ENCODE measurements at places on chromosomes 4 and X.

GRCh38 chrX:130933358-130933757, 30.3 kb upstream of the ENOX2 start:
- no peak for DNase-seq

DNA sequence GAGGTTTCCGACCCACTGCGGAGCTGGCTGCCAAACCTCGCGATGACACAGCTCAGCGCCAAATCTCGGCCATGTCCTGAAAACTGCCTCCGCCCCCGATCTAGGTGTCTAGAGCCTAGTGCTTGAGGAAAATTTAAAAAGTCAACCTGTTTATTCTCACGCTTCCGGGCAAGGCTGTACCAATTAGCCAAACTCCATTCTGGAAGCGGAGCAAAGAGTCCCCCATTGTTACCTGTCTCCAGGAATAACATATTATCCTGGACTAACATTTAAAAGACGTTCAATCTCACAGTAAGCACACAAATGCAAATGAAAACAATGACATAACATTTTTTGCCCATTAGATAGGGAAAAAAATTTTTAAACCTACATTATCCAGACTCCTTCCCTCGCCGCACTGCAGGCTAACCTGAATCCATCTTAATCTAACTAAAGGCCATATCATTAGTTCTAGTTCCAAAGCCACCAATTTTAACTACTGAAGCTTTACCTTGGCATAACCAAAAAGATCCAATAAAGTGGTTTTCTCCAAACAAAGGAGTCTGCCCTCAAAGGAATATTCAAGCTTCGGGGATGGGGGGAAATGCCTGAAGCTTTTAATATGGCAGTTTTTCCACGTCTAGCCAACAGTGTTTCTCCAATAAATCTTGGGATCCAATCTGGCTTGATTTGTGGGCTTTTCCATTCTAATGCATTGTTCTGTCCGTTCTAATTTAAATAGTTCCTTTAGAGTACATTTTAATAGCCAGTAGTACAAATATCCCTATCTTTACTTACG, 1.9 kb downstream of the HUWE1 start:
- no peak for DNase-seq

GRCh38 chr4:168717847-168718246, 221.0 kb downstream of the PALLD start:
- no peak for DNase-seq

DNA sequence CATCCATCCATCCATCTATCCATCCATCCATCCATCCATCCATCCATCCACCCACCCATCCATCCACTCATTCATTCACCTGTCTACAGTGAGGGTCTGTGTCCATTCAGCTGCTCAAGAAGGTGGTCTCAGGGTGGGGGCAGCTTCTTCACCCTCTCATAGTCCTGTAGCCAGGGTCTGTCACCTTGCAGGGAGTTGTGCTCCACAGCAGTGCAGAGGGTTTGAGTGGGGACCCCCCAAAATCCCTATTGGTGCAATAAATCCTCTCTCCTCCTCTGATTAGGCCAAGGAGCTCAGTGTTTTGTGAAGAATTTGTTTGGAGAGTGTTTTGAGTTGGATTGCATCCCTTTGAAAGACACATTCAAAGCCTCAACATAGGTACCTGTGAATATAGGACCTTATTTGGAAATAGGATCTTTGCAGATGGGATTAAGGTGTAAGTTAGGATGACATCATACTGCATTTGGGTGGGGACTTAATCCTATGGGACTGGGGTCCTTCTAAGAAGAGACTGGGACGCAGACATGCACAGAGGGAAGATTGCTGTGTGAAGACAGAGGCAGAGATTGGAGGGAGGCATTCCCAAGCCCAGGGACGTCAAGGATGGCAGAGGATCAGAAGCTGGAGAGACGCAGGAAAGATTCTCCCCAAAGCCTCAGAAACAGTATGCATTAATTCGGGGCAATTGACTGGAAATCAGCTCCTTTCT, 12.0 kb downstream of the P2RY8 start:
- no peak for DNase-seq

- DNase-seq = peak; percentile 18
Observed at GRCh38 chr4:68375667-68376559, 26.0 kb upstream of the YTHDC1 start.
